ENCODE measurements at places on chromosomes 3 and 15. TPM values are rescaled to one million over a fixed set of nuclear protein-coding genes. Genes with fewer than 3 reads are reported as not detected.

GRCh38 chr3:50642382-50642781 is 25.4 kb downstream of the MAPKAPK3 start:
- H3K27me3 ChIP-seq, result no peaks in the 10 kb centered on the region
- peaks cover 13% of the 10 kb centered on the region for H3K4me1 ChIP-seq

DNA sequence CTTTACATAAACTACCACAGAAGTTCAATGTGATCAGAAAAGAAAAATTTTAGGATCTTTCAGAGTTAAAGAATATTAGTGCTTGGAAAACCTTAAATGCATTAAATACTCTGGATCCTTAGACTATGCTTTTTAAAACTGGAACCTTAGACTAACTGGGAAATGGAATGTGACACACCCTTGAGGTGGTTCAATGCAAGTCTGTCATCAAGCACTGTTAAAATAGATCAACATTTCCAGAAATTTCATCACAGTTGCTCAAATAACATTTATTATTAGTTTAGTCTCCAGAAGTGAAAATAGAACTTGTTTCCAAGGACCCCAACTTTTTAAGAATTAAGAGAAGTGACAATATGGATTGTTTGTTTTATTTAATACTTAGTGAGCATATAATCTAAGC is 71.8 kb downstream of the GAP43 start:
- H3K4me3 ChIP-seq, result no peak overlapping the region
- no peaks in the 10 kb centered on the region for H3K4me1 ChIP-seq
- no peaks in the 10 kb centered on the region for H3K36me3 ChIP-seq
- DNase-seq, result no peak
- peaks cover 14% of the 10 kb centered on the region for H3K27me3 ChIP-seq

- H3K27ac ChIP-seq, result no peak overlapping the region
- no peaks in the 10 kb centered on the region for H3K36me3 ChIP-seq
- H3K4me1 ChIP-seq, result no peaks in the 10 kb centered on the region
Measured at GRCh38 chr3:36792342-36792741, 28.0 kb upstream of the DCLK3 start.

GRCh38 chr3:59816312-59816711 is 766.5 kb upstream of the CFAP20DC start:
- H3K4me1 ChIP-seq, result no peaks in the 10 kb centered on the region
- H3K4me3 ChIP-seq, result no peak overlapping the region
- H3K27me3 ChIP-seq, result no peaks in the 10 kb centered on the region

- no peaks in the 10 kb centered on the region for H3K36me3 ChIP-seq
- H3K27ac ChIP-seq, result no peak overlapping the region
- H3K4me1 ChIP-seq, result peaks cover 25% of the 10 kb centered on the region
- DNase-seq, result no peak
Measured at GRCh38 chr3:151283907-151284461, 5.6 kb upstream of the P2RY14 start.

- no peaks in the 10 kb centered on the region for H3K36me3 ChIP-seq
- H3K4me1 ChIP-seq, result peaks cover 15% of the 10 kb centered on the region
- no peak overlapping the region for H3K27ac ChIP-seq
- no peak for DNase-seq
- H3K27me3 ChIP-seq, result no peaks in the 10 kb centered on the region
Measured at GRCh38 chr3:119930286-119930685, 148.4 kb downstream of the NR1I2 start.

- peaks cover 19% of the 10 kb centered on the region for H3K36me3 ChIP-seq
- peaks cover 9% of the 10 kb centered on the region for H3K4me1 ChIP-seq
- no peak for DNase-seq
- H3K4me3 ChIP-seq, result no peak overlapping the region
- no peak overlapping the region for H3K27ac ChIP-seq
- peaks cover 2% of the 10 kb centered on the region for H3K27me3 ChIP-seq
Measured at GRCh38 chr3:30319713-30320112, 286.7 kb upstream of the TGFBR2 start.

- peaks cover 15% of the 10 kb centered on the region for H3K27me3 ChIP-seq
- H3K27ac ChIP-seq, result no peak overlapping the region
- H3K36me3 ChIP-seq, result no peaks in the 10 kb centered on the region
Measured at GRCh38 chr15:37973856-37974255, 39.4 kb downstream of the TMCO5A start.

GRCh38 chr3:101423984-101424888 is 88.8 kb downstream of the SENP7 start:
- DNase-seq, result no peak
- H3K4me1 ChIP-seq, result peaks cover 33% of the 10 kb centered on the region
- H3K27ac ChIP-seq, result no peak overlapping the region
- H3K4me3 ChIP-seq, result no peak overlapping the region
- no peaks in the 10 kb centered on the region for H3K36me3 ChIP-seq

GRCh38 chr3:119507404-119507803 is 9.1 kb downstream of the TIMMDC1 start:
- no peak for DNase-seq
- H3K4me1 ChIP-seq, result peaks cover 28% of the 10 kb centered on the region
- peaks cover 20% of the 10 kb centered on the region for H3K36me3 ChIP-seq
- peak overlapping the region; percentile 41 for H3K27ac ChIP-seq
- no peaks in the 10 kb centered on the region for H3K27me3 ChIP-seq

DNA sequence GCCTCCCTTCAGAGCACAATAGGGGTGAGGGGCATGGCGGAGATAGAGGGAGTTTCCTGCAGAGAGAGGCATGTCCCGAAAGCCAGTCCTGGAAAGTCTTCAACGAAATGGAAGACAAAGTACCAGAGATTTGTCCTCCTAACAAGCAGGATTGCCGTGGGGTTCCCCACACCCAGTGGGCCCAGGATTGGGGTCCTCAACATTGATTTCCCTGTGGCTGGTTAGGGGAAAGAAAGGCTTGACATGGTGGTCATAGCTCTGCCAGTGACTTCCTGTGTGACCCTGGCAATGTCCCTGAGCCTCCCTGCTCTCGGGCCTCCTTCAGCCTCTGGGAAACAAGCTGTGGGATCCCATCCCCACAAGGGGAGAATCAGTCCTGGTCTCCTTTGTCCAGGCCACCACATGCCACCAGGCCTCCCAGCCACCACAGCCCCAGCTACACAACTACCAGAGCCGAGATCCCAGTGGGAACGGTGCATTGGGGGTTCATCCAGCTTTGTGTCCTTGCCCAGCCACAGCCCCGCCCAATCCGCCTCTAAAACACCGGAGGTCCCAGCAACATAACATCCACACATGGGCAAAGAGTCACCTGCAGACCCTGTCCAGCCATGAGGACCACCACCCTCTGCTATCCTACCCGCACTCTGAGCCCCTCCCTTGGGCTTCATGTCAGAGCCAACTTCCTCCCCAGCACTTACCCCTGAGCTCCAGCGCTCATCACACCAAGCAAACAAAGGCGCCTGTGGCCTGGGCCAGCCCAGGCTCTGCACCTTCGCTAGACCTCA is 63.0 kb downstream of the ADAMTS17 start:
- peaks cover 2% of the 10 kb centered on the region for H3K36me3 ChIP-seq
- no peak overlapping the region for H3K4me3 ChIP-seq
- DNase-seq, result no peak
- peaks cover 3% of the 10 kb centered on the region for H3K27me3 ChIP-seq

DNA sequence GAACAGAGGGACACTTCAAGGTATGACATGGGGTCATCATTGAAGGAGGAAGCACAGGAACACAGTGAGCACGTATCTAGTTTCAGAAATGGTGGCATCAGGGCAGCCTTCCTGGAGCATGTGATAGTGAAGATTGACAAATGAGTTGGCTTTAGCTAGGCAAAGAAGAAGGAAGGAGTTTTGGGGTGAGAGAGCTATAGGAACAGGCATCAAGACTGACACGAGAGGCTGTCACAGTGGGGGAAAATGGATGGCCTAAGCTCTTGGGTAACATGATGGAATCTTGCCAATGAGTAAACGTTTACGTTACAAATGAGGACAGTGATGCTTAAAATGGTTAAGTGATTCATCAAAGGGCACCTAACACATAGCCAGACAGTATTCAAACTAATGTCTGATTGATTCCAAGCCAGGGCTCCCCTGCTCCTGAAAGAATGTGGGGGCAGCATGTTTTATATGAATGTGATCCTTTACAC is 23.1 kb upstream of the GPR171 start:
- peaks cover 71% of the 10 kb centered on the region for H3K4me1 ChIP-seq
- no peak for DNase-seq
- H3K36me3 ChIP-seq, result peaks cover 10% of the 10 kb centered on the region
- H3K27me3 ChIP-seq, result peaks cover 3% of the 10 kb centered on the region

DNA sequence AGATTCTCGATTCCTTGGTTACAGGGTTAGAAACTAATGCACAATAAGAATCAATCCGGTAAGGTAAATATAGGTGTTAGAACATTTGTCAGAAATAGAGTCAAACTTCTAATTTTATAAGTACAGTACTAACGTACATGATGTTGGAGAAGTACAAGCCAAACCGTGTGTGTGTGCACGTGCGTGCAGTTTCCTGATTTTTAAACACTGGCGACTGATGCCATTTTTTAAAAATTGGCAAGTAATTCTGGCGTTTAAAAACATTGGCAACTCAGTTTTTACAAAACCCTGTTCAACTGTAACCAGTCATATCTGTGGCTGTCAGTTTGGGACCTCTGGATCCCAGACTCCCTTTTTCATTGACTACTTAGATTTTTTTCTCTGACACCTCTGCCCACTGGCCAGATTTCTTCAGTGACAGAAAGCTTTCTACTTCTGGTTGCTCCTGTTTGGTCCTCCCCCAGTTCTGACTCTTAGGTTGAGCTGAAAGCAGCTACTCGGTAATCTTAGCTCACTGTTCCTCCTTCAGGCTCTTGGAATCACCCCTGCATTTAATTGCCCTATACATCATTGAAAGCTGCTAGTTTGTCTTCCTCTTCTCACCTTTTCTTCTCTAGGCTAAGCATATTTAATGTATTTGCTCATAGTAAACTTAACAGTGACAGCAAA is 843 bp downstream of the ATG7 start:
- no peaks in the 10 kb centered on the region for H3K27me3 ChIP-seq
- H3K36me3 ChIP-seq, result peaks cover 19% of the 10 kb centered on the region
- DNase-seq, result no peak
- peaks cover 43% of the 10 kb centered on the region for H3K4me1 ChIP-seq
- H3K4me3 ChIP-seq, result peak overlapping the region; percentile 91

- peaks cover 6% of the 10 kb centered on the region for H3K36me3 ChIP-seq
- DNase-seq, result no peak
- no peaks in the 10 kb centered on the region for H3K4me1 ChIP-seq
- H3K27me3 ChIP-seq, result no peaks in the 10 kb centered on the region
- H3K27ac ChIP-seq, result no peak overlapping the region
Measured at GRCh38 chr3:165523801-165524200, 313.4 kb downstream of the BCHE start.

DNA sequence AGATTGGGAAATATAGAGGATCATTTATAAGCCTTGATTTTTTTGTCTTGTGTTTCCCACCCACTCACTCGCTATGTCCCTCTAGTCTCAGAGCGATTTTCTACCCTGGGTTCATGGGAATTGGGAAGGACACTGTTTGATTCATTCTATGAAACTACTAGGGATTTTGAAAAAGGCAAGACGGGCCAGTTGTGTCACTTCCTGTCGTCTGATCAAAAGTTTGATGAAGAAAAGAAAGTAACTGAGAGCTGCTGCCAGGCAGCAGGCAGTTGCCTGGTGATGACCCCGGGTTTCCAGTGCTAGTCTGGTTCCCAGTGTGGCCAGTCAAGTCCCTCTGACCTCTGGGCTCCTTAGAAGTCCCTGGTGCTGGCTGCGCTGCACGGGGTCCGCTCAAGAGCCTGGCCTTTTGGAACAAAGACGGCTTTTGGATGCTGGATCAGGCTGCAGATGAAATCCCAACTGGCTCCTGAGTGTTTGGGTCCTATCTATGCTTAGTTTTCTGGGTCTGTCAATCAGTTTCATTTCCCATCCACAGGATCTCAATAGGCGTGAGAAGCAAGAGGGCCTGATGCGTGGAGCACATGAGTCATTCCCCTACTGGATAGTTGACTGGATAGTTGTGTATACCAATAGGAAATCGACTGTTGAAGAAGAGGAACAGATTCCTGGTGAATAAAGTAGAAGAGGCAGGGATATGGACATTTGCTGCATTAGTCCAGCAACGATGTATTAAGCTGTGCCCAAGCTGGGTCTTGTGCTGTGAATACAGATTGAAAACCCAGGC is 89.7 kb downstream of the EEFSEC start:
- no peaks in the 10 kb centered on the region for H3K27me3 ChIP-seq
- H3K4me3 ChIP-seq, result no peak overlapping the region
- peaks cover 11% of the 10 kb centered on the region for H3K4me1 ChIP-seq
- no peak for DNase-seq

DNA sequence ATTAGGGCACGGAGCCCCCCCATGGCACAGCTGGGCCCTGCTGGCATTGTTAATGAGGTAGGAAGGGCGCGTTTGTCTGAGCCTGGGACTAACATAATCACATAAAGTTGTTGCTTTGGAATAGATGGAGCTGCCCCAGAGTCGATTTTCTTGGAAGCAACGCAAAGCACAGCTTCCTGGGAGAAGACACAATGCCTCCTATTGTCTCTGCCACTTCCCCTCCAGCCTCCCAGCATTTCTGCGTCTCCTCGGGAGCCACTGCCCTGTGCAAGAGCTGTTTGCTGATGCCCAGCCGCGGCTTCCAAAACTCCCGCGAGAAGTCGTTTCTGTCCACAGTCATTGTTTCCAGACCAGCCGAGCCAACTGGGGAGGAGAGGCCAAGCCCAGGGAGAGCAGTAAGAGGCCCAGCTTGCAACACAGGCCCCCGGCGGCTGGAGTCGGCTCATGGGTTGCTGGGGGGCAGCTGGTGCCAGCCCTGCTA is 18.1 kb upstream of the ALDH1A3 start:
- H3K4me1 ChIP-seq, result no peaks in the 10 kb centered on the region
- no peak overlapping the region for H3K27ac ChIP-seq
- no peaks in the 10 kb centered on the region for H3K36me3 ChIP-seq
- H3K27me3 ChIP-seq, result peaks cover 12% of the 10 kb centered on the region
- peak; percentile 55 for DNase-seq

GRCh38 chr3:187236962-187237361 is 39.7 kb downstream of the RTP1 start:
- H3K4me1 ChIP-seq, result no peaks in the 10 kb centered on the region
- DNase-seq, result no peak
- H3K27ac ChIP-seq, result no peak overlapping the region
- H3K4me3 ChIP-seq, result no peak overlapping the region
- no peaks in the 10 kb centered on the region for H3K36me3 ChIP-seq
- peaks cover 5% of the 10 kb centered on the region for H3K27me3 ChIP-seq

DNA sequence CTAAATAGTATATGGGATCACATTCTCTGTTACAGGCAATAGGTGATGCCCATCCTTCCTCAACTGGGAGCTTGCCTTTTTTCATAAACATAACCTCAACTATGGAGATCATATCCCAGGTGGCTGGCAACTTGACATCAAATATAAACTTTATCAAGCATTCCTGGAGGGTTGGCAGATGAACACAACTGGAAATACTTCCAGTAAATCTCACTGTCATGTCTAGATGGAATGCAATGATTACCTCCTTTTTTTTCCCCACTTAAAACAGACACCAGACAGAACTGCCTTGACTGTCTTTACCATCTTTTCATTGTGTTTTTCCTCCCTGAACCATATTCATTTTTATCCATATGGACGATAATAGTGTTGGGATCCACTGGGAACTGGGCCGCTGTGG is 43.1 kb upstream of the PFN2 start:
- DNase-seq, result no peak
- no peak overlapping the region for H3K4me3 ChIP-seq
- H3K36me3 ChIP-seq, result no peaks in the 10 kb centered on the region
- no peak overlapping the region for H3K27ac ChIP-seq
- H3K4me1 ChIP-seq, result no peaks in the 10 kb centered on the region
- peaks cover 21% of the 10 kb centered on the region for H3K27me3 ChIP-seq

The SIDT1 gene
- 34.5 TPM for total RNA-seq

The RTP1 gene
- not detected for total RNA-seq

The CKMT1A gene
- not detected for total RNA-seq

The OIP5 gene
- total RNA-seq, result 15.1 TPM

The IGSF10 gene
- total RNA-seq, result not detected

The WNT7A gene
- not detected for total RNA-seq

The PCSK6 gene
- 0.95 TPM for total RNA-seq

The GATM gene
- 1.4 TPM for total RNA-seq

The KLHL6 gene
- 16.9 TPM for total RNA-seq

The CCDC39 gene
- total RNA-seq, result not detected

The P2RY1 gene
- 2.3 TPM for total RNA-seq

The RFT1 gene
- total RNA-seq, result 33.1 TPM
